HuH-7.5 (cell line): ENCODE measurements at places on chromosomes 2 and 18.

GRCh38 chr18:58507880-58508279, 121.0 kb downstream of the ALPK2 start:
- DNase-seq: no peak

GRCh38 chr2:186445506-186445905, 40.6 kb upstream of the ZC3H15 start:
- no peak for DNase-seq

- no peak for DNase-seq
Measured at GRCh38 chr18:51123936-51124486, 73.5 kb downstream of the MEX3C start.

GRCh38 chr18:79774111-79774510, 23.6 kb upstream of the KCNG2 start:
- DNase-seq: no peak

- no peak for DNase-seq
Measured at GRCh38 chr2:159725713-159726112, 13.4 kb downstream of the MARCHF7 start.

- DNase-seq: no peak
Measured at GRCh38 chr2:16040271-16041010, 100.1 kb downstream of the MYCN start.

- no peak for DNase-seq
Measured at GRCh38 chr2:152781175-152781574, 62.8 kb downstream of the ARL6IP6 start.

DNA sequence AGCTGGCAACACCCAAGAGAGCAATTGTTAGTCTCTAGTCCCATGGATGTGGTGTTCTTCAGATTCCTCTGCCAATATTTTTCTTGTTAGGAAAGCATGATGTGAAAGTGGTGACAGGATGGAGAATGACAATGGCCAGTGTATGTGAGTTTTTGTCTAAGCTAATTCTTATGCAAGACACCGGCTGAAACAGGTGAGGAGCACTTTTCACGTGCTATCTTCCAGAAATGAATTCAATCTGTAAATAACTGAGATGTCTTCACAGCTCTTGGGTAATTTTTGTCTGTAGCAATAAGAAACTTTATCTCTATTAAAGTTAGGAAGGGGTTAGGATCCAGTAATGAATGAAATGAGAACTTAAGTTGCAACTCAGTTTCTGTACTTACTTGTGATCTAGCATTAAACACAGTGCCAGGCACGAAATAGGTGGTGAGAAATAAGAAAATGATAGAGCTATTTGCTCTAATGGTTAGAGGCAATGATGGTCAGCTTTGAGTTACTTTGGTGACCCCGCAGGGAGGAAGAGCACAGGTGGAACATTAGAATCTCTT, 676 bp upstream of the AGPS start:
- DNase-seq: no peak

DNA sequence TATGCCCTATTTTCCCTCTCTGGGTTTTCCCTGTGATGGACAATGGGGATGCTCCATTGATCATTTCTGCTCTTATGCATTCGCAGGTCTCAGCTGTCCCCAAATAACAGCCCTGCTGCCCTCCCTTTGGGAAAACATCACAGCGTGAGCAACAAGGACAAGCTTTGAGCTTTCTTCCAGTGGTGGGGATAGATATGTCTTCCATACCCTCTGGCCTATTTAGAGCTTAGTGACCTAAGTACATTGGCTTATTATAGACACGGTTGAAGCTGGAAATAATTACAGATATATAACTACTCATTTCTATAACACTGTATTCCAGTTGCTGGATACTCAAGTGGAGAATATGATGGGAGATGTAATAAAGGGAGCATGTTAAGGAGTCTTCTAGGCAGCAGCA, 304.3 kb upstream of the MGAT5 start:
- DNase-seq: no peak
